ENCODE measurements at places on chromosomes 2 and 18.

- DNase-seq = no peak
Observed at GRCh38 chr2:136281281-136282114, 163.5 kb upstream of the CXCR4 start.

DNA sequence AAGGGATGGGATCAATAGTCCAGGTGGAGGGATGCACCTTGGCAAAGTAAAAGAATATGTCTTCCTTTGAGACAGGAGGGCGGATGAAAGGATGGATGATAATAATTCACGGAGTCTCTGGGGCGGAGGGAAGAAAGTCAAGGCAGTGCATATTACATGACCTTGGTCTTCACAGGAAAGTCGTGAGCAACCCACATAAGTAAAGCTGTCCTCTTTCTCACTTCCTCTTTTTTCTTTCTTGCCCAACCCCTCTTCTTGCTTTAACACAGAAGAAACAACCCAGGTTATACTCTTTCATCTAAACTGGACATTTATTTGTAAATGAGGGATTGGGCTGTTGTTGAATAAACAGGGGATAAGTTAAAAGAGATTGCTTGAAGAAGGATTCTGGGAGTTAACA lies 168.7 kb upstream of the SKOR2 start:
- DNase-seq = no peak

DNA sequence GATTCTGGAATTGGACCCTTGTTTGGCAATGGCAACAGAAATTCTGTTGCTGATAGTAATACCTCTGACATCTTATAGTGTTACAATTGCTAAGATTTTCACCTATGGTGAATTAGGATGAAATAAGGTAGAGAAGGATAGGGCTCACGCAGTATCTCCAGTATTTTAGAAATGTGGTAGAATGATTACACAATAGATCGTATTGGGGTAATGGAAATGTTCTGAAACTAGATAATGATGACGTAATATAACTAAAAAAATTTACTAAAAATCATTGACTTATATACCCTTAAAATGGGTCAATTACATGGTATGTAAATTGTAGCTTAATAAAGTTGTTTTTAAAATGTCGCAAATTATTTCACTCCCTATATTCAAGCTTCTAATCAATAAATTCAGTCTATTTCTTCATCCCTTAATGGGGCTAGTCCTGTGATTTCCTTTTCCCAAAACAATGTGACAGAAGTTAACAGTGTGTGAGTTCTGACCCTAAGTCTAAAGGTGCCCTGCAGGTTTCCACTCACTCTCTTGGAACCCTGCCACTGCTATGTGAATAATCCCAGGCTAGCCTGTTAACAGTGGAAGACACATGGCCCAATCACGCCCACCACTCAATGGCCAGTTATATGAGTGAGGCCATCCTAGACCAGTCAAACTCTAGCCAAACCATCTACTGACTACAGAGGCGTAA lies 31.2 kb downstream of the USP37 start:
- no peak for DNase-seq

GRCh38 chr18:2889761-2890192 lies 43.0 kb downstream of the EMILIN2 start:
- no peak for DNase-seq

DNA sequence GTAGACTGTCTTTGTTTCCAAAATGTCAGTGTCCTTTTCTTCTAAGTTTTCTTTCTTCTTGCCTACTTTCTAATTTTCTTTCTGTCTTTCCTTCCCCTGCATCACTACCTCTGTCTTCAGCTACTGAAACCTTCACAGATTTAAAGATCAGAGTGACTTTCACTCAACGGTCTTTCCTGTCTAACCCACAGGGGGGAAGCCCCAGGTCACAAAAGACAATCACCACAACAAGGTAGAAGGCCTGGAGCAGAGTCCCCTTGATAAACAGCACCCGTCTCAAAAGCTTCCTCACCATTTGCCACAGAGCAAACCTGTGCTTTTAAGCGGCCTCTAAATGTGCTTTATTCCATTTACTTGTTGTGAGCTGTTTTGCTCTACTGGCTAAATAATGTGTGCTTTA lies 665.4 kb downstream of the BCL11A start:
- DNase-seq = no peak

GRCh38 chr18:32049393-32050171 lies 31.0 kb downstream of the RNF125 start:
- no peak for DNase-seq

DNA sequence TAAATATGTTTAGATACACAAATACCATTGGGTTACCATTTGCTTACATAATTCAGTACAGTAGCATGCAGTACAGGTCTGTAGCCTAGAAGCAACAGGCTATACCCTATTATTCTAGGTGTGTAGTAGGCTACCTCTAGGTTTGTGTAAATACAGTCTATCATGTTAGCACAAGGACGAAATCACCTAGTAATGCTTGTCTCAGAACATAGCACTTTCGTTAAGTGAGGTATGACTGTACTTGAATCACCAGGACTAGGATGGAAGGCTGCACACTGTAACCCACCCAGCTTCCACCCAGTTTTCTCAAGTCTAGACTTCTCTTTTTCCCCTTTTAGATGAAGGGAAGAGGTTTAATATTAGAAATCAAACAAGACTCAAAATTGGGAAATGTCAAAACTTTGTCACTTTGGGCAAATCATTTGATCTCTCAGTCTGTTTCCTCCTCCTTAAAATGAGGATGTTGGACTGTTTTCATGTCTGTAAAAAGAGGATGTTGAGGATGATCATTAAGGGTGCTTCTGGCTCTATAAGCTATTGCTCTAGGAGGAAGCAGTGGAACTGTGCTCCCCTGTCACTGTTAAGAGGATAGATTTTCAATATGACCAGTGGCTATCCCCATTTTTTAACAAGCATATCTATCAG lies 3.7 kb upstream of the SOCS6 start:
- no peak for DNase-seq

- peak; percentile 89 for DNase-seq
Observed at GRCh38 chr18:36187193-36187825, at the start of gene MOCOS. MOCOS (plus strand) TSS chr18:36187497; CDS start chr18:36187540, 43 bp downstream.

DNA sequence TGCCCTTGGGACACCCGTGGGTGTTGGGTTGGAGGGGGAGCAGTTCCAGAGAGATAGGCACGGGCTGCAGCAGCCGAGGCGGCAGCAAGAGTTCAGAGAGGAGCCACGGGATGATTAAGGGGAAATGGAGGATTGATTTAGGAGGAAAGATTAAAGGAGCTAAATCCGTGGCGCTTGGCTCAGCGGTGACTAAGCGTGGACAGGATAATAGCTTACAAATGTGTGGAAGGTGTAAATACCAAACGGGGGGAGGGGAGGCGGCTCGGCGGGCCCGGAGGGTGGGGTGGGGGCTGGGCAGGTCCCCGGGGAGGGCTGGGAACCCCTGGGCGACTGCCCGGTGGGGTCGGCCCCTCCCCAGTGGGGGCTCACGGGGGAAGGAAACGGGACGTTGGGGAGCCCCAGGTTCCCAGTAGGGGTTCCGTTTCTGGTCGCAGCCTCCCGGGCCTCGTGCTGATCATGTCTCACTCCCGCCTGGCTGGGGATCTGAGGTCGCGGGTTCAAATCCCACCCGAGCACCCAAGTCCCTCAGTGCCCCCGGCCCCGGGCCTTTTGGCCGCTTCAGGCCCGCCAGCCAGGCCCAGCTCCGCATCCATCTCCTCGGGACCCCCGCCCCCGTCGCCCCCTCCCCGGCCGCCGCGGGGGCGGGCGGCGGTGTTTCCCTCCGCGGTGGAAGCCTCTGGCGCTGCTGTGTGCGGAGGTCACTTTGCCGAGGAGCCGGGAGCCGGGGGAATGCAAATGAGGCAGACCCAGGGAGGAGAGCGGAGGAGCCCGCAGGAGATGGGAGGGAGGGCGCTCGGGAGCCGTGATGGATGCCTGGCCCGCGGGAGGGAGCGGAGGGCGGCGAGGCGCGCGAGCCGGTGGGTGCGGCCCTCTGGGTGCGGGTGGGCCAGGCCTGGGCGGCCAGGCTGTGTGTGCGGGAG lies 8.1 kb downstream of the ASIC4 start:
- peak; percentile 83 for DNase-seq

- DNase-seq = no peak
Observed at GRCh38 chr18:11501352-11501751, 108.0 kb upstream of the SLC35G4 start.

DNA sequence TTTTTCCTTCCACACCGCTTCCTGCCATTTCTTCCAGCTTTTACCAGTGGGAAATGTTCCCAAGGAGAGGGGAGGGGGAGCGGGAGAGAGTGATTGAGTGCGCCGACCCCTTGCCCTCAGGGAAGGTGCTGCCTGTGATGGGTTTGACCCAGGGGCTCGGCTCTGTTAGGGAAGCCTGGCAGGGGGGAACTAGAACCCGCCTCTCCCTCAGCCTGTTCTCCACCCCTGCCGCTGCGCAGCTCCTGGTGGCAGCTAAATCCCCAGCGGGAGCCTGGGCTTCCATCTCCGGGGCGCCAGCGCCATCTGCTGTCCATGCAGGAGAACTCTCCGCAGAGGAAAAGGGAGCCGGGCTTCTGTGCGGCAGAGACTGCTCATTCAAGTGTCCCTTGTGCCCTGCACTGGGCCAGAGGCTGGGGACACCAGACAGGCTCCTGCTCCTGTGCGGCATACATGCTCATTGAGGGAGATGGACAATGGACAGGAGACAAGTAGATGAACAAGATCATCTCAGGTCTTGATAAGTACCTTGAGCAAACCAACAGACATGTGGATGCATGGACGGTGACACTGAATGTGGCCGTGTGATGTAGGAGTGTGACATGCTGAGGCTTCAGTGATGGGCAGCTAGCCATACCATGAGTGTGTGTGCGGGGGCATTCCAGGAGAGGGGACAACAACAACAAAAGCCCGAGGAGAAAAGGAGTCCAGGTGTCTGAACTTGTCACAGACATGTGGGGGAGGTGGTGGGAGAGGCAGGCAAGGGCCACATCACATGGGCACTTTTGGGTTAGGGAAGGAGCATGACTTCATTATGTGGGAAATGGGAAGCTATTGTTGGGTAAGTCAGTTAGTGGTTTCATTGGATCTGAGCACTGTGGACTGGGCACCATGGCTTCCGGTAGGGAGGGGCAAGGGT lies 13.3 kb downstream of the CHPF start:
- DNase-seq = peak; percentile 93

GRCh38 chr18:10682368-10682714 lies 156.5 kb downstream of the NAPG start:
- DNase-seq = no peak

- DNase-seq = no peak
Observed at GRCh38 chr2:46970334-46971288, 55.0 kb upstream of the MCFD2 start.

GRCh38 chr18:37385846-37386778 lies 179.5 kb downstream of the CELF4 start:
- peak; percentile 56 for DNase-seq

DNA sequence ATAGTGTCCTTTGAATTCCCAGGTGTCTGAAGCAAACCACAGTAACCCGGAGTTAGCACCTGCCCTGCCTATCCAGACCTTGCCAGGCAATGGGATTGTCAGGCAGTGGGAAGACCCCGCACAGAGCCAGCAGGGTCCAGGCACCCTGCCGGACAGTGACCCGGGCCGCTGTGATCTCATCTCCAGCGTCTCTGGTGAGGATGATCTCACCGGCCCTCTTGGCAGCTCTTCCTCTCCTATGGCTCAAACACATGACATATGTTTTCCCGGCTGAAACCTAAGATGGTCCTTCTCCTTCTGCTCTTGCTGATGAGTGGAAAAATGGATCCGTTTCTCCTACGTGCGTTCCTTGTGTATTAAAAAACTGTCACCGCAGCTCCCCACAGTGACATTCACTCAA lies 75.1 kb downstream of the ACOXL start:
- DNase-seq = no peak

GRCh38 chr18:12628706-12629702 lies 28.9 kb downstream of the SPIRE1 start:
- DNase-seq = no peak

- DNase-seq = no peak
Observed at GRCh38 chr2:64542071-64543007, 18.2 kb downstream of the AFTPH start.

DNA sequence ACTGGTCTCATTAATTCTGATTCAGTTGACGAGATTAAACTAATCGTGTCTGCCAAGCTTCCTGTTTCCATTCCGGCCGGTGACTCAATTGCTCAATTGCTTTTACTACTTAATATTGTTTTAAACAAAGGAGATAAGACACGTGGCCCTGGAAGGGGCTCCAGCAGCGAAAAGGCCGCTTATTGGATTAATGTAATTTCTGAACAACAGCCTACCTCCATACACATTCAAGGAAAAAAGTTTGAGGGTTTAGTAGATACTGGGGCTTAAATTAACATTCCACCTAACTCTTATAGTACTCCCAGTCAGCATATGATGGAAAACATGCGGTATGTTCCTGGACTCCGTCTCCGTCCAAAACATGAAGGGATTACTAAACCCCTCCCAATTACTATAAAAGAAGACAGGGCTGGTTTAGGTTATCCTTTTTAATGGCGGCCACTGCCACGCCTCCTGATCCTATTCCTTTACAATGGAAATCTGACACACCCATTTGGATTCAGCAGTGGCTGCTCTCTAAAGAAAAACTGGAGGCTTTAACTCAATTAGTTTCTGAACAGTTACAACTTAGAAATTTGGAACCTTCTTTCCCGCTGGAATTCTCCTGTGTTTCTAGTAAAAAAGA lies 27.1 kb downstream of the VPS54 start:
- DNase-seq = peak; percentile 29

- no peak for DNase-seq
Observed at GRCh38 chr2:207747653-207748560, 21.8 kb downstream of the FZD5 start.

DNA sequence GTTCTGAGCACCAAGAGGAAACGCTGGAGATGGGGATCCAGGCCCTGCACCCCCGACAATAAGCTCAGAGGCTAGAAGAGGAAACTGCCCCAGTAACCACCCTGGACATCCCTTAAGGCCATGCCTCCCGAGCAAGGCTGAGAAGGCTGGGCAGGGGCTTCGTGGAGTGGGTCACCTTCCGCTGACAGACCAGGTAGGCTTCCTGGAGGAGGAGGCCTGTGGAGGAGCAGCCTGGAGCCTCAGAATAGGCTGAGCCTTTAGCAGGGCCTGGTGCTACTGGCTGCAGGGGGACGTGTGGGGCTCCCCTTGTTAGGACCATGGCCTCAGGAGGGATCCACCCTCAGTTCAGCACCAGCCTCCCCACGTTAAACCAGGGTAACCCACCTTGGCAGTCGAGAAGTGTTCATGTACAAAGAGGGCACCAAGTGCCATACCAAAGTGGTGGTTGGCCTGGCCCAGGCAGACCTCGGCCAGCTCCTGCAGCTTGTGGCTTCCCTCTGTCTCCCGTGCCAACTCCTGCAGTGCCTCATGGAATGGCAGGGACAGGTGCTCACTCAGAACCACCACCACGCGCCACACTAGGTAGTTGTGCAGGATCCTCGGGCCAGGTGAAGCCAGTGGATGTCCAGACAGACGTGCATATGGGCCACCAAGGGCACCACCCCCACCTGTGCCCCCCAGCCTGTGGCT lies 28.5 kb upstream of the ALPP start:
- no peak for DNase-seq

DNA sequence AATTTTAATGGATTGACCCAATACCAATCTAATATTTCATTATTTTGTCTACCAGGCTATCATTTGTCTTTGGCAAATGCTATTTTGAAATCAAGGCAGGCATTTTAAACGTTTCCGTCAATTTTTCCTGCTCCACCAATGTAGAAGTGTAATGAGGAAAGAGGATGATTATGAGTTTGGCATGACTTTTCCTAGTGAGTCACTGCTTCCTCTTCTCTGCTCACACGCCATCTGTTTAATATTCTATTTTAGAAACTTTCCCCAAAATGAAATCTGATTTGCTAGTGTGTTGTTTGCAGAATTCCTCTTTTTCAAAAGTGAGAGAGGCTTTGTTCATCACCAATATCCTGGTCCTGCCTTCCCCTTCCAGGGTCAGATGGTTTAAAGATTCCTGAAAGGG lies 42.5 kb upstream of the PID1 start:
- no peak for DNase-seq
